ENCODE measurements at places on chromosomes 2 and 18.

DNA sequence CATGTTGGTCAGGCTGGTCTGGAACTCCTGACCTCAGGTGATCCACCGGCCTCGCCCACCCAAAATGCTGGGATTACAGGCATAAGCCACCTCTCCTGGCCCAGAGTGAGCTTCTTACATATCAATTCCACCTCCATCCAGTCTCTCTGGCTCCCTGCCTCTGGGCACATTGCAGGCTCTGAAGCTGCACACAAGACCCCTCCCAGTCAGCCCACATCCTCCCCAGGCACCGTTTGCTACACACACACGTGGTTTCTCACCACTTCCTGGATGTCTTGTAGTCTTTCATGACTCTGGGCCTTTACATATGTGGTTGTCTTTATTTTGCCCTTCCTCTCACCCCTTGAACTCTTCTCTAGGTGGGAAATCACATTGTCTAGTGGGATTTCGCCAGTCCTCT is 64.0 kb upstream of the CABLES1 start:
- no peak overlapping the region for H3K4me3 ChIP-seq
- no peak for DNase-seq
- peaks cover 9% of the 10 kb centered on the region for H3K27me3 ChIP-seq
- H3K36me3 ChIP-seq, result no peaks in the 10 kb centered on the region

DNA sequence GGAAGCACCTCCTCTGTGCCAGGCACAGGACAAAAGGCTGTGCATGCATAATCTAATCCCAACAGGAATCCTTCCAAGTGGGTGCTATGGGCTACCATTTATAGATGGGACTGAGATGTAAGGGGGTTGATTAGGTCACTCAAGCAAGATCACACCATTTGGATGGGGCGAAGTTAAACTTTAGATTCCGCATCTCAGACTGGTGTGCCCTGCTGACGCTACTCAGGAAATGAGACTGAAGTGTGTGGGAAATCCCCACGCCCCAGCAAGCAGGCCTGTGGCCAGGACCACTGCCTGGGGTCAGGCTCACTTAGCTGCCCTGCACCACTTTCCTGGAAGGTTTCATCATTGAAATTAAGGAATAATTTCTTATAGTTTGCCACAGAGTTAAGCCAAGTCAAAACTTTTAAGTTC is 70.5 kb upstream of the PPP1CB start:
- H3K36me3 ChIP-seq, result peaks cover 6% of the 10 kb centered on the region
- DNase-seq, result no peak
- no peaks in the 10 kb centered on the region for H3K27me3 ChIP-seq
- no peaks in the 10 kb centered on the region for H3K4me1 ChIP-seq
- no peak overlapping the region for H3K4me3 ChIP-seq

DNA sequence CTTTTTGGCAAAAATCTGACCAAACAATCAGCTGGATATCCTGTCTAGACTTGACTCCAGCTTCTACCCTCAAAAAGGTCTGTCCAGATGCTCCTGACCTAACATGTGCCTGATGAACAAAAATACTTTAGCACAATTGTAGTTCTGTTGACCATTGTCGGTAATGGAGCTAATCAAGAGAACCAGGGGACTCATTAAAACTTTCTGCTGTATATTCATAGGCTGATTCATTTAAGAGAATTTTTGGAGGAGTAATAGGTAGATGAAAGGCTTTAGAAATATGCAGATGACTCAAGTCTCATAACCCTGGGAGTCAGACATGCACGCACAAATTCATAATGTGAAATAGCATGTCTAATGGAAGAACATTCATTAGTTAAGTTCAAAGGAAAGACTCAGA is 514.2 kb downstream of the TXNL1 start:
- no peak for DNase-seq
- peaks cover 3% of the 10 kb centered on the region for H3K27me3 ChIP-seq
- no peak overlapping the region for H3K4me3 ChIP-seq
- H3K36me3 ChIP-seq, result no peaks in the 10 kb centered on the region
- H3K4me1 ChIP-seq, result no peaks in the 10 kb centered on the region

- H3K27me3 ChIP-seq, result peaks cover 2% of the 10 kb centered on the region
- no peaks in the 10 kb centered on the region for H3K4me1 ChIP-seq
- no peaks in the 10 kb centered on the region for H3K36me3 ChIP-seq
- no peak overlapping the region for H3K4me3 ChIP-seq
- H3K27ac ChIP-seq, result no peak overlapping the region
These were observed 431.8 kb upstream of the SPHKAP start for GRCh38 chr2:228613133-228613850.

GRCh38 chr2:158602027-158602426 is 145.3 kb downstream of the PKP4 start:
- peaks cover 6% of the 10 kb centered on the region for H3K4me1 ChIP-seq
- DNase-seq, result no peak
- H3K27ac ChIP-seq, result no peak overlapping the region
- no peak overlapping the region for H3K4me3 ChIP-seq
- no peaks in the 10 kb centered on the region for H3K36me3 ChIP-seq
- H3K27me3 ChIP-seq, result peaks cover 2% of the 10 kb centered on the region

DNA sequence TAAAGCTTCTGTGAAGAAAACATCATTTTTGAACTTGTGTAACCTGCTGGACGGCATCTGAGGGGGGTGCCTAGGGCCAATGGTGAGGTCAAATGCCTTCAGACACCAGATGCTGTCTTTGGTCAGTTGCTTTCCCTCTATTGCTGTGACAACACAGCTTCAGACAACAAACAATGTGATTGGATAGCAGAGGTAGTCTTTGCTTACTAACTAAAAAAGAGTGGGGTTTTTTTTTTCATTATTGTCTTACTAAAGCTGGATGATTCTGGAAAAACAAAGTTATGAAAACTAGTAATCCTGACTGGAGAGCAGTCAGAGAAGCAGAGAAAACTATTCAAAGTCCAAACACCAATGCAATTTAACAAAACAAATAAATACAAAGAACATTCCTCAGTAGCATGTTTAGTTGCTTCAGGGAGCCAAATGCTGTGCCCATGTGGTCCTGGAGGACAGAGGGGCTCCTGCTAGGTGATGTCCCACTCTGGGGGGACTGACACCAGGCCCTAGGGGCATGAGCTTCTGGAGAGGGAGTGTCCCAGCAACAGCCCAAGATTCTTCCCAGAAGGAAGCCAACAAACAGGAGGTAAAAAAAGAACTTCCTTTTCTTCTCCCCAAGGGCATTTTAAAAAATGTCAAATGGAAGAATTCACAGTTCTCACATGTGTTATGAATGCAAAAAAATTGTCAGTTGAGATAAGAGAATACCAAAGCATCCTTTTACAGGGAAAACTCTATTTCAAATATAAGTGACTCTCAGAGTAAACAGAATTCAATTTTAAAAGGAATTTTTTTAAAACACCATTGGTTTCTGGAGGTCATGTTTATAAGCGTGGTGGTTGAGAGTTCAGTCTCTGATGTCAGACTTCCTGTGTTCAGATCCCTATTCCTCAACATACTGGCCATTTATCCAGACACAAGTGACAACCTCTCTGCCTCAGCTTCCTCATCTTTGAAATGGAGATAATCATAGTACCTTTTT is 181.1 kb upstream of the PGAP1 start:
- H3K27ac ChIP-seq, result no peak overlapping the region
- peaks cover 8% of the 10 kb centered on the region for H3K4me1 ChIP-seq
- no peaks in the 10 kb centered on the region for H3K27me3 ChIP-seq
- H3K36me3 ChIP-seq, result no peaks in the 10 kb centered on the region
- DNase-seq, result no peak

- no peaks in the 10 kb centered on the region for H3K27me3 ChIP-seq
- no peak overlapping the region for H3K4me3 ChIP-seq
- H3K27ac ChIP-seq, result no peak overlapping the region
- peaks cover 33% of the 10 kb centered on the region for H3K36me3 ChIP-seq
These were observed 98.0 kb downstream of the CCDC138 start for GRCh38 chr2:108884619-108885018.

DNA sequence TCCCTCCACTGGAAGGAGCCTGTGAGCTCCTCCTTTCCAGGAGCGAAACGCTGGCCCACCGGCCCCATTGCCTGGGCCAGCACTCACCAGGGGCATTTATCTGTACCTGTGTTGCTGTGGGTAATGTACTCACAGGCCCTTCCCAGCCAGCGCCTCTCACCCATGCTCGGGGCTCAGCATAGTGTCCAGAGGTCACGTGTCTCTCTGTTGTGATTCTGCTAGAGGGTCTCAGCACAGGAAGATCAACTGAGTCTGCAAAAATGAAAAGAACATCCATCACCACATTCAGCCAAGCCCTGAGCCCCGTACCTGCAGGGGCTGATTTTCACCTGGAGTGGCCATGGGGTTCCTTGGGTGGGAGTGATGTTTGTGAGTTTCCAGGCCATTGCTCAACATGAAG is 103.1 kb upstream of the TPO start:
- no peak overlapping the region for H3K4me3 ChIP-seq
- H3K36me3 ChIP-seq, result no peaks in the 10 kb centered on the region
- H3K27ac ChIP-seq, result no peak overlapping the region
- peaks cover 23% of the 10 kb centered on the region for H3K4me1 ChIP-seq
- peaks cover 15% of the 10 kb centered on the region for H3K27me3 ChIP-seq
- no peak for DNase-seq
